ENCODE measurements at places on chromosomes 11 and 22.

DNA sequence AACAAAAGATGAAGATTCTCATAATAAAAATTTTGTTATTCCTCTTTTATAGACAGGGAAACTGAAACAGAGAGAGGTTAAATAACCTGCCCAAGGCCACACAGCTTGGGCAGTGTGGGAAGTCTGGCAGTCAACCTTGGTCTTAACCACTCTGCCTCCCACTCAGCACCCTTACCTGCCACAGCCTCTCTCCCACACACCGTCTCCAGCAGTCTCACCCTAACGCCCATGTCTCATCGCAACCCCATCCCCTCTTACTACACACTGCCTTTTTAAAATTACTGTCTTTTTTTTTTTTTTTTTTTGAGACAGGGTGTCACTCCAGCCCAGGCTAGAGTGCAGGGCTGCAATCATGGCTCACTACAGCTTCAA lies 25.0 kb downstream of the ARRB1 start:
- no peaks in the 10 kb centered on the region for H3K27me3 ChIP-seq
- H3K4me1 ChIP-seq = peaks cover 27% of the 10 kb centered on the region
- H3K36me3 ChIP-seq = no peaks in the 10 kb centered on the region
- DNase-seq = peak; percentile 52
- H3K4me3 ChIP-seq = no peak overlapping the region

- H3K4me3 ChIP-seq = no peak overlapping the region
- H3K27me3 ChIP-seq = peaks cover 43% of the 10 kb centered on the region
- H3K4me1 ChIP-seq = no peaks in the 10 kb centered on the region
- no peak for DNase-seq
These were observed 13.5 kb downstream of the SEZ6L start for GRCh38 chr22:26182723-26183122.

DNA sequence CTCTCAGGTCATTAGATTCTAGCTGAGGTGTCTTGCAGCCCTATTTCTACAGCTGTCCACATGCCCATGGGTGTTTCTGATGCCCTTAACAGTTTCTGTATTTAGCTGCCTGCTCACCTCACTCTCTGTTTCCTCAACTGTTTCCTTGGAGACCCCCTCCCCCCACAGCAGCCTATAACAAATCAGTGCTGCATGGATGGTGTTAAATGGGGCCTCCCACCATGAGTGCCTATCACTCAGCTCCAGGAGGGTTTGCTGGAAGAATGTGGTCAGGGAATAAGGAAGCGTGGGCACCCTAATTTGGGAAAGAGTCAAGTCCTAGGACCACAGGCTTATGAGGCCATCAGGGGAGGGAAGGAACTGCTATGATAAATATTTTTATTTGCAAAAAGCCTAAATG lies 8.6 kb downstream of the KLHL35 start:
- H3K27me3 ChIP-seq = no peaks in the 10 kb centered on the region
- peaks cover 6% of the 10 kb centered on the region for H3K4me1 ChIP-seq
- no peak overlapping the region for H3K4me3 ChIP-seq
- H3K36me3 ChIP-seq = peaks cover 18% of the 10 kb centered on the region
- H3K27ac ChIP-seq = no peak overlapping the region
- no peak for DNase-seq

GRCh38 chr11:105152560-105152959 lies 13.0 kb upstream of the CARD18 start:
- H3K4me3 ChIP-seq = peak overlapping the region; percentile 35
- H3K36me3 ChIP-seq = no peaks in the 10 kb centered on the region
- H3K4me1 ChIP-seq = peaks cover 8% of the 10 kb centered on the region
- peak overlapping the region; percentile 35 for H3K27ac ChIP-seq
- H3K27me3 ChIP-seq = no peaks in the 10 kb centered on the region

DNA sequence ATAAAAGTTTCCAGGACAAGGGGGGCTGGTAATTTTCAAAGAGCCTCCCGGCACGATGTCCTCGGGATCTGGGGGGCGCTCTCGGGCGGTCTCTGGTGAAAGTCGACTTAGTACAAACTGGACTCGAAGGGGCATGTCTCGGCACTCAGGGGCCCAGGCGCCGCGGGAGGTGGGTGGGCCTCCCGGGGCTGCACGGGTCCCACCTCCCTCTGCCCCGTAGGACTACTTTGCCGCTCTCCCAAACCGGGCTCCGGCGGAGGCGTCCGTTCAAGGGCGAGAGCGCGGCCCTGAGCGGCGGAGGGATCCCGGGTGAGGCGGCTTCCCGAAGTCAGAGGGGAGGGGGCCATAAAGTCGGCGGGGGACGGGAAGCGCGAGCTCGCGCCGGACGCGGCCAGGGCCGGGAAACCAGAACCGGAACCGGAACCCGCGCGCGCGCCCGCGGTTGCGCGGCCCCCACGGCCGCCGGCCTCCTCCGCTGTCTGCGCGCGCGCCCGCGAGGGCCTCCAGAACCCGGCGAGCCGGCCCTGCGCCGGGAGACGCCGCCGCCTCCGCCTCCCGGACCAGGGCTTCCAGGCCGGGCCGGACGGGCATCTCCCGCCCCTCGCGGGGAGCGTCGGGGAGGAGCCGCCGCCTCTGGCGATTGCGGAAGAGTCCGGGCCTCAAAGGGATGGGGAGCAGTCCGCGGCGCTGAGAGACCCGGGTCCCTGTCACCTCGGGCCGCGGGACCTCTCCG lies at the start of gene ARHGEF12:
Gene ARHGEF12 (plus strand): TSS at position 506 of the 733 bp plus-strand sequence. CDS start 831 bp downstream, outside the sequence.
- H3K4me1 ChIP-seq = peaks cover 52% of the 10 kb centered on the region
- no peaks in the 10 kb centered on the region for H3K36me3 ChIP-seq
- H3K27me3 ChIP-seq = no peaks in the 10 kb centered on the region
- H3K4me3 ChIP-seq = peak within 1 kb of the TSS; percentile 94

DNA sequence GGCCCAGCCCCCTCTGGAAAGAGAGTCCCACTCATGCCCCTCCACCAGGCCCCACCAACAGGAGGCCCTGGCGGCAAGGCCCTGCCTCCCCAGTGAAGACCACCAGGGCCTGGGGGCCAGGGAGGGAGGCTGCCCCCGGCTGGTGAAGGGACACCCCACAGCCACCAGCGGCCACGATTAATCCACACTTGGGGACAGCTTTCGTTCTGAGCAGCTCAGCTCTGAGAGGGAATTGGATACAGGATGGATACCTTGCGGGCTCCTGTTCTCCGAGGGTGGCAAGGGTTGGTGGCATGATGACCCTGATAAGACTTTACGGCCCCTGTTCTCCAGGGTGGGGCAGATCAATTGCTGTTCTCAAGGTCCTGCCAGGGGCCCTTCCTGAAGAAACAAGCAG lies 6.9 kb upstream of the NLRP6 start:
- no peak for DNase-seq
- peaks cover 16% of the 10 kb centered on the region for H3K4me1 ChIP-seq
- H3K4me3 ChIP-seq = no peak overlapping the region
- no peak overlapping the region for H3K27ac ChIP-seq
- H3K27me3 ChIP-seq = peaks cover 29% of the 10 kb centered on the region

DNA sequence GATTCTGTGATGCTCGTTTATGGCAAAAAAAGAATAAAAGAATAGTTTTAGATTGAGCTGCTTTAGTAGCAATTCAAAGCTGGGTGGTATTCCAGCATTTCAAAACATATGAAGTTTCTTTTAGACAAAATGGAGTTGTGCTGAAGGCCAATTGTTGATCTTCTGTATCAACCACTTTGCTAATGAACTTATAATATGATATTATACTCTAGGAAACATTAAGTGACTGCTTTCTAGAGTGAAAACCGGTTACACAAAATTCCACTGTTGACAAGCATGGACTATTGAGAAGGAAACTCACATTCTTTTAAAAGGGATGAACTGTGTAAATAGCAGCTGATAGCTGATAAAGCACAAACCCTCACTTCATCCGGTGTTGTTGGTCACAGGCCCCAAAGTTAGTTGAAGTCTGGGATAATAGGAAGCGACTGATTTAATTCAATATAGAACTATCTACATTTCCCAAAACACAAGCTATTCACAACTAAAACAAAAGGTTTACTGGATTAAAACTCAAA lies 255.1 kb downstream of the CADM1 start:
- no peak overlapping the region for H3K27ac ChIP-seq
- DNase-seq = no peak
- H3K4me3 ChIP-seq = no peak overlapping the region
- no peaks in the 10 kb centered on the region for H3K4me1 ChIP-seq
- peaks cover 11% of the 10 kb centered on the region for H3K27me3 ChIP-seq
